ENCODE measurements at places on chromosomes 3 and 15. TPM values are rescaled to one million over a fixed set of nuclear protein-coding genes. Genes with fewer than 3 reads are reported as not detected.

- no peak for DNase-seq
Observed at GRCh38 chr3:58153371-58153770, 57.4 kb downstream of the DNASE1L3 start.

DNA sequence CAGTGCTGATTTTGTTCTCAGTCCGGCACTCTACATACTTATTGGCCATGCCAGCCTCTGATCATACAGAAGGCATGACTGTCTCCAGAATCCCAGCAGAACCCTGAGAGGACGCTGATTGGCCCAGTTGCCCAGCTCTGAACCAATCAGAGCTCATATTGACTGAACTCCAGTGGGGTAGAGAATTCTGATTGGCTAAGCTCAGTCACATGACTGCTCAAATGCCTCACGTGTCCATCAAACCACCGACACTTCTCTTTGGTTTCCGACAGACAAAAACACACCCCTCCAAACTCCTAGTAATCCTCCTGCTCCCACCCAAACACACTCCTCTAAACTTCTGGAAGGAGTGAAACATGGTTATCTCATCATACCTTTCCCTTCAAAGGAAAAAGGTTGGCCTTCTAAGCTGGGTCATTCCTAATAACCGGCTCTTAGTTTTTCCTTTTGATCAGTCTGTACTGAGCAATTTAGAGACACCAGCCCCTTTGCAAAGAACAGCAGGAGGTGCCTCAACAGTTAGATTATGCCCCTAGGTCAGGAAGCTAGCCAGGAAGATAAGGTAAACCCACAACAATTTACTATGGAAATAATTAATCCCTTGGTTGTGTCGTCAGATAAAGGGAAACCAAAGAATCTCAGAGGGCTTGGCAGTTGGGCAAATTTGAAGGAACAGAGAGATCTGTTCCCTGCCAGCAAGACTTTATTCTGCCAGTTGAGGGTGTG, 187.8 kb downstream of the TLE3 start:
- no peak for DNase-seq

DNA sequence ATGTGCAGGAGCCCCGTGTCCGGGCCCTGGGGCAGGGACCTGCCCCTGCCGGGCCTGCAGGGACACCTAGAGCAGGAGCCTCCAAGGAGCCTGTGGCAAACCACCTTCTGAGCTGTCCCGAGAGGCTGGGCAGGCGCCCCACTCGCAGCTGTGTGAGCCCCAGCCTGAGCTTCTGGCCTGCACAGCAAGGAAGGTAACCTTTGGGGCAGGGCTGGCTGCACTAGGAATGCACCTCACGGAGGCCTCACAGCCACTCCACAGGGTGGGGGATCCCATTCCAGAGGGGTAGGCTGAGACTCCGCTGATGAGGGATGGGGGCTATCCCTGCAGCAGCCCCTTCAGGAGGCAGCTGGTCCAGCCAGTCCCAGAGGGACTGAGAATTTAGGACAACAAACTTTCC, 68.1 kb downstream of the DNAJB8 start:
- DNase-seq = no peak

DNA sequence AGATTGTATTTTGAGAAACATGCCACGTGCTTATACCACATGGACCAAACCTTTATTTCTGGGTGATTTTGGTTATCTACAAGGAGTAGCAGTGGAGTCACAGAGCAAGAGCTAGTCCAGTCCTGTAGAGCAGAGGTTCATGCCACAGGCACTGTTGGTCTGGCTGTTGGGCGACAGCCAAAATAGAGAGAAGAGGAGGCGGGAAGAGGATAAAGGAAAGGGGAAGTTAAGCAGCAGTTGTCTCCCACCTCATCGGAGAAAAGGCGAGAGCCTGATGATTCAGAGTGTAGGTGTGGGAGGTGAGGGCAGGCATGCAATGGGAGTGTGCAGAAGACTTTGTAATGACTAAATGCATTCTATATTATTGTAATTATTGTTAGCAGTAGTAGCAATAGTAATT, 237.5 kb upstream of the ROPN1 start:
- DNase-seq = no peak

GRCh38 chr3:113339616-113340244, 101.6 kb downstream of the CFAP44 start:
- DNase-seq = no peak

DNA sequence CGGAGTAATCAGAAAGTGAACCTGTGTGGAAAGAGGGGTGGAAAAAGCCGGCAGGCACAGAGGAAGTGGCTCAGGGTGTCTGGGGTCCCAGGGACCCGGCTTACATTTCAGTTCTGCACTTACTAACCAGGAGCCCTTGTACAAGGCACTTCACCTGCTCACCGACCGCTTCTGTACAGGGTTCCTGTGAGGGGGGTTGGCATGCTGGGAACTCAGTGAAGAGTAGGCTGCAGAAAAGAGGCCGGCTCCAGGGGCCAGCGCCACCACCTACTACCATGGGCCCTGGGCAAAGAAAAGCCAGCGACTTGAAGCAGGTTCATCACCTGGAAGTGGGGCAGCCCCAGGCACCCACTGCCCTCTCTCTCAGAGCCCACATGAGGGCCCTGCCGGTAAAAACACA, 6.2 kb downstream of the STIMATE start:
- no peak for DNase-seq

- no peak for DNase-seq
Observed at GRCh38 chr15:92122259-92122658, 268.8 kb downstream of the SLCO3A1 start.

DNA sequence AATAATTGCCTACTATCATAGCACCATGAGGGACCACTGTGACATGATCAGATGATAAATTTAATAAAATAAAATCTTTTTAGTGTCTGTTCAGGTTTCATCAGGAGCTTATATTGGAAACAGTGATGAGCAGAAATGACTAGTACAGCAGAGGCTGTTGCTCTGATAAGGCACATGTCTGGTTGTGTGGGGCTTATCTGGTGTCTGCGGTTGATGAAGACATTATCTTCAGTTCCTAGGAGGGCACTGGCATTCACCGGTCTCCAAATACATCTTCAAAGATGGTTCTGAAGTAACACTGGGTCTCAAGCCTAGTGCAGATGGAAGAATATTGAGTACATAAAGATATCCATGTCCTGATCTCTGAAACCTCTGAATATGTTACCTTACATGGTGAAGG, 125.3 kb downstream of the SUCNR1 start:
- DNase-seq = no peak

GRCh38 chr3:13215940-13216546, 142.8 kb upstream of the IQSEC1 start:
- DNase-seq = no peak

GRCh38 chr3:132352556-132353143, 35.4 kb downstream of the ACP3 start:
- DNase-seq = peak; percentile 77

DNA sequence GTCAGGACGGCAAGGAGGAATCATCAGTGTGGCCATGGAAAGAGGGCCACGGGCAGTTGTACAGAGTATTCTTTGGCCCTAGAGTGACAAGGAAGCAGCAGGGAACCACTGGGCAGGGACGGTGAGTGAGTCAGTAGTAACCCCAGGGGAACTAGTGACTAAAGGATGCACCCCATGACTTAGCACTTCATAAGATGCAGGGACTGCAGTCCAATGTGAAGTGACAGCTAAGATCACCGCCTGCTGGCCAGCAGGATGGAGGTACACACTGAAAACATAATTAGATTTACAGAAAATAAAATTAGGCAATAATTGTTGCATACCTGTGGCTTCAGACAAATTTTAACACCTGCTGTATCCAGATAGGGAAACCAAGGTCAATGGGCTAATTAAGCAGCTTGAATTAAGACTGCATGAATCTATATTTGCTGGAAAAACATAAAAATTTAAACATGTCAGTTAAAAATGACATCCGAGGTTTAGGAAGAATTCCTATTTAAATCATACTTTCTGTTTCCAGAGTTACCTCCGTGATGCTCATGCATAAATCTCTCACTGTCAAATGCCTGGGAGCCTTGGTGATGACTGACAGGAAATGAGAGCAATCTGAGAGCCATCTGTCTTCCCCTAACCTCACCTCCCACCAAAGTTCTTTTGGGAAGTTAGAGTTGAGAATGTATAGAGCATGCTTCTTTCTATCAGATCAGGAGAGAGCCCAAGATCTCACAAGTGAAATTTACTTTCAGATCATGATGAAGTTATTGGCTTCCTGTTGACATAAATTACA, 56.5 kb downstream of the DCLK3 start:
- DNase-seq = no peak

DNA sequence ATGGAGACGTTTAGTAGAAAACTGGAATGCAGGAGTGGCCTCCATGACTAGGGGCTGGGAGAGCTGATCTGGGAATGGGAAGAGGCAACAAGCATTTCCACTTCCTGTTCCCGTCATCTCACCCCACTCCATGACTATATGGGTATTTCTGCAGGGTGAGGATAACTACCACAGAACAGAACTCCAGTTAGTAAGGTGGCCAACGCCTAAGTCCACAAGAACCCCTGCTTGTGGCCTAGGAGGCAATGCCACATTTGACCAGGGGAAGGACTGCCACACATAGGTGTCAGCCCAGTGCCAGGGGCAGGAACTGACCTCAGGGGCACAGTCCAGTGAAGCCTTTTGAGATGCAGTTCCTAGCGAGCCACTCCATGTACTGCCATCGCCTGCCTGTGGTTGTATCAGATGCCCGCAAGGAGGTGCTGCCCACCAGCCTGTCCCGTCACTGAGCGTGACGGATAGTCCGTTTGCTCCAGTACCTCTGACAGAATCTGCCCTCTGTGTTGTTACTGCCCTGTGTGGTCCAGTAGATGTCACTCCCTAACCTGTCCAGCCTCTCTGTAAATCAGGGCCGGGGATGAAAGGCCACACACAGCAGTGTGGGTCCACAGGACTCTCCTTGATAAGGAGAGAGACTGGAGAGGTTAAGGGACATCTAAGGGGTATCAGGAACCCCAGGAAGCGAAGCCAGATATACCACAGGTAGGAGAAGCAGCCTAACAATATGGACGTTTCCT, 3.5 kb upstream of the MTFMT start:
- peak; percentile 35 for DNase-seq

- DNase-seq = no peak
Observed at GRCh38 chr3:34068505-34068904, 270.1 kb downstream of the PDCD6IP start.

DNA sequence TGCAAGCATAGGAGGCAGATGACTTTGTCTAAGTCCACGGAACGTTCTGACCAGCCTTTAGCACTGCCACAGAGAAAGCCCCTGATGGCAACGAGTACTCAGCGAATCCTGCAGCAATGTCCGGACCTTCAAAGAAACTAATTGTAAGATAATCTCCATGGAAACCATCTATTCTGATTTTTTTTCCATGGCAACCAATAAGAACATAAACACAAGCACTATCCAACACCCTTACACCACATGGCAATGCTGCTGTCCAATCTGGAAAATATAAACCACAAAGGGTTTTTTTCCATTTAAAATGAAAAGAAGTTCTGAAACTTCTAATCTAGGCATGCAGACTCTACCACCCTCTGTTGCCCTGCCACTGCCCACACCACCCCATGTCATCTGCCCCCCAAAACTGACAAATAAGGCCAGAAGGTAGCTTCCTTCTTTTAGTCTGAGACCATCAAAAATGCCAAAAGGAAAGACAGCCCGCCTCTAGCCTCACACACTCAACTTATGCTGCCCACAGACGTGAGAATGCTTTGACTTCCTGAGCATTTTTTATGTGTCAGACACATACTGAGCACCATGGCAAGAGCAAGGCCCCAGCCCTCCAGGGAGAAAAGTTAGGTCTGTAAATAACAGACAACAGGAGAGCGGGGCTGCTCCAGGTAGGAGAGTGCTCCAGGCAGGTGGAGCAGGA, 44.5 kb downstream of the POC1A start:
- no peak for DNase-seq

DNA sequence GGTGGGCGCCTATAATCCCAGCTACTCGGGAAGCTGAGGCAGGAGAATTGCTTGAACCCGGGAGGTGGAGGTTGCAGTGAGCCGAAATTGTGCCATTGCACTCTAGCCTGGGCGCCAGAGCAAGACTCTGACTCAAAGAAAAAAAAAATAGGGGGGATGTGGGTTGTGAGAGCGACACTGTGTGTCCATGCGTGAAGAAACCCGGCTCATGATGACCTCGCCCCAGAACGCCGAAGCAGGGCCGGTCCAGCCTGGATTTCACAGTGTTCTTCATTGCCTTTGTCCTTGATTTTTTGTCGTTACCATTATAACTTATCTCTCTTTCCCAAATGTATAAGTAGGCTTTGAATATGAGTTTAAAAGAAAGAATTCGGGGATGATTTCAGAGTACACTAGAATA, 128.7 kb downstream of the PGPEP1L start:
- DNase-seq = no peak

DNA sequence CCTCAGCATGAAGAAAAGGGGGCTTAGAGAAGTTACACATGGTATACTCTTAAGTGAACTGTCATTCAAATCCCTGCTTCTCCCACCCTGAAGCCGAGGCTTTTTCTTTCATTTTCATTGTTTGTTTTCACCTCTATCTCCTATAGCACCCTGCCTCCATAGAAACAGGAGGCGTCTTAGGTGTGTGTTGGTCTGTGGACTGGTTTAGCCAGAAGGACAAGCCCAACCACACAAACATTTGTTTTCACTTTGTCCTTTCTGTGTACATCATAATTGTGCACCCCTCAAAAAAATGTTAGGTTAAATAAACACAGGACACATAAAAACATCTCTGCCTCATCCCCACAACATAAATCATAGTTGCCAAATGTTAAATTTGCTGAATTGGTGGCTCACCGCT, 73.3 kb upstream of the UBE2E2 start:
- no peak for DNase-seq

- DNase-seq = no peak
Observed at GRCh38 chr15:89662893-89663626, 7.8 kb upstream of the KIF7 start.

GRCh38 chr3:14169871-14170270, 8.5 kb downstream of the XPC start:
- DNase-seq = no peak

DNA sequence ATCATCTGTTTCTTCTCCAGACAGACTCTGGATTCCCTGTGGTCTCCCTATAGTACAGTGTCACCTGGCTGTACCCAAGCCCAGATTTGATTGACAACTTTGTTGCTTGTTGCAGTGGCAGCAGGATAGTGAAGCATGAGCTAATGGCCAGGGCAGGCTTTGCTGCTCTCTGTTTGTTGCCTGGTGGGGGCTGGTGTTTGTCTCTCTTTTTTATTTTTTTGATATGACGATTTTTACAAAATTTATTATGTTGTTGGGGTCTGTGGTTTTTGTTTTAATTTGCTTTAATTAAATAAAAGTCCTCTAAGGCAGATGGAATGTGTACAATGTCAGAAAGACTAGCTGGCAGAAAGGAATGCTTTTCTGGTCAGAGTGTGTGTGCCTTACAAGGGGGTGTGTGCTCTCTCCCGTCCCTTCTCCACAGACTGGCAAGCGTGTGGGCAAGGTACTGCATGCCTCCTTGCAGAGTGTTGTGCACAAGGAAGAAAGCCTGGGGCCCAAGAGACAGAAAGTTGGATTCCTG, 15.2 kb upstream of the CLEC3B start:
- DNase-seq = no peak

GRCh38 chr15:89888214-89888804, 5.5 kb downstream of the AP3S2 start:
- no peak for DNase-seq

GRCh38 chr3:50221051-50221410, 15.0 kb upstream of the GNAI2 start:
- no peak for DNase-seq

GRCh38 chr15:55277116-55277564, 12.5 kb downstream of the RAB27A start:
- DNase-seq = peak; percentile 75

MKRN2OS gene
- total RNA-seq = not detected

P2RY12 gene
- total RNA-seq = not detected

THUMPD3 gene
- total RNA-seq = 46.6 TPM

SMAD3 gene
- 83.9 TPM for total RNA-seq

FHIT gene
- total RNA-seq = 39.4 TPM

P2RY14 gene
- total RNA-seq = 0.25 TPM

Measured in activated CD4-positive, alpha-beta T cell treated with anti-CD3 and anti-CD28 coated beads, Interleukin-2, amount 10 ng/mL, durations not matched to agents 7 days and 5 days (primary cell).